ENCODE measurements at places on chromosomes 5 and 9. TPM values are rescaled to one million over a fixed set of nuclear protein-coding genes. Genes with fewer than 3 reads are reported as not detected.

FOXD4L4 gene
- 0.19 TPM for total RNA-seq

DNA sequence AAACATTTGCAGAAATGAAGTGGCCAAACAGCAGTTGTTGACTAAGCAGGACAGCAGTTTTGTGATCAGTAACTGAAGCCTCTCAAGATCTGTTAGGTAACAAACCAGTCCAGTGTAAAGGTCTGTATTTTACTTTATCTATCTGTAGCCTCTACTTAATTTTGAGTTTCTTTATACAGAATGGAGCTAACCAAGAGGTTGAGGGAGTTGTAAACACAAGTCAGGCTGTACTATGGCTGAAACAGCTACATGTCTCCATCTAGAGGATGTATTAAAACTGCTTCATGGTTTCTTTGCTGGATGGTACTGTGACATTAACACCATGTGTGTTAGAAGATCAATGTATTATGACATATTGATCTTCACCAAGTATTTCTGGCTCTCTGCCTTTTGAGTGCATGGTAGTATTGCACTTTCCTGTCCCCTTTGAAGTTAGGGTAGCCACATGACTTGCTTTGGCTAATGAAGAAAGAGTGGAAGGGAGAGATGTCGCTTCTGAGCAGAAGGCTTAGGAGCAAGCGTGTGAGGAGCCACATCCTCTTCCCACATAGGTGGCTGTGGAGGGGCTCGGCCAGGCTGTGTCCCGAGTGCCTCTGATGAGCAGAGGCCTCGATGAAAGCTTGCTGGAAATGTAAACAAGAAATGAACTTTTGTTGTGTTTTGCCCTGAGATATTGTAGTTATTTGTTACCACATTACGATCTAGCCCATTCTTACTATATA lies 105.6 kb upstream of the PCA3 start:
- DNase-seq: no peak

DNA sequence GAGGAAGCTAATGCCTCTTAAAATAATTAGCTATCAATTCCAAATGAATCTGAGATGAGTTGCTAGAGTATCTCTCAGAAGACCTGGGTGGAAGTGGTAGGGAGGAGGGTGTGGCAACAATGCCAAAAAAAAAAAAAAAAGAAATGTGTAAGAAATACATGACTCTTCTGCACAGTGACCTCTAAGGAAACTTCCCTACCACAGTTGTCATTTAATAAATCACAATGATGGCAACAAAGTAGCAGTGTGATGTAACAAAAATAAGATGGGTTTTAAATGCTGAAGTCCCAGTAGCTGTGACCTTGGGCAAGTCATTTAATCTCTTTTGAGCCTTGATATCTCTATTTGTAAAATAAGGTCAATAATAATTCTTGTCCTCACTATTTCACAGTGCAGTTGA lies 7.2 kb downstream of the FOXD1 start:
- no peak for DNase-seq

- no peak for DNase-seq
Observed at GRCh38 chr5:1279443-1280151, 15.3 kb downstream of the TERT start.

- DNase-seq: no peak
Observed at GRCh38 chr9:6873857-6874256, 116.1 kb downstream of the KDM4C start.

RAB3C gene
- 25.2 TPM for total RNA-seq

TAF7 gene
- 95.6 TPM for total RNA-seq

KLF9 gene
- total RNA-seq: 0.57 TPM

All from progenitor cell of endocrine pancreas (in vitro differentiated cells).